ENCODE measurements at places on chromosomes 3 and 15.

DNA sequence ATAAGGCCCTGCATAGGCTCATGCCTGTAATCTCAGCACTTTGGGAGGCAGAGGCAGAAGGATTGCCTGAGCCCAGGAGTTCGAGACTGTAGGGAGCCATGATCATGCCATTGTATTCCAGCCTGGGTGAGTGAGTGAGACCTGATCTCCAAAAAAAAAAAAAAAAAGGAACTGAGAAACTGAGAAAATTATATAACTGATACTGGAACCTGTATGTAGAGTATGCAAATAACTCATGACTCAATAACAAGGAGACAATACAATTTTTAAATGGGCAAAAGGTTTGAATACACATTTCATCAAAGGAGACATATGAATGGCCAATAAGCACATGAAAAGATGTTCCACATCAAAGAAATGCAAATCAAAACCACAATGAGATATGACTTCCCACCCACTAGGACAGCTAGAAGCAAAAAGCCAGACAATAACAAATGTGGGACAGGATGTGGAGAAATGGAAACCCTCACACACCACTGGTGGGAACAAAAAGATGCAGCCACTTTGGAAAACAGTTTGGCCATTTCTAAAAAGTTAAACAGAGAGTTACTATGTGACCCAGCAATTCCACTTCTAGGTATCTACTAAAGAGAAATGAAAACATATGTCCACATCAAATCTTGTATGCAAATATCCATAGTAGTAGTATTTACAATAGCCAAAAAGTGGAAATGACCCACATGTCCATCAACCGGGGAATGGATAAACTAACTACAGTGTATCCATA is 70.7 kb downstream of the IQSEC1 start:
- no peak for DNase-seq

- DNase-seq = no peak
Measured at GRCh38 chr15:85280203-85280602, 100.2 kb upstream of the AKAP13 start.

- DNase-seq = no peak
Measured at GRCh38 chr3:48399387-48400172, 27.6 kb downstream of the FBXW12 start.

DNA sequence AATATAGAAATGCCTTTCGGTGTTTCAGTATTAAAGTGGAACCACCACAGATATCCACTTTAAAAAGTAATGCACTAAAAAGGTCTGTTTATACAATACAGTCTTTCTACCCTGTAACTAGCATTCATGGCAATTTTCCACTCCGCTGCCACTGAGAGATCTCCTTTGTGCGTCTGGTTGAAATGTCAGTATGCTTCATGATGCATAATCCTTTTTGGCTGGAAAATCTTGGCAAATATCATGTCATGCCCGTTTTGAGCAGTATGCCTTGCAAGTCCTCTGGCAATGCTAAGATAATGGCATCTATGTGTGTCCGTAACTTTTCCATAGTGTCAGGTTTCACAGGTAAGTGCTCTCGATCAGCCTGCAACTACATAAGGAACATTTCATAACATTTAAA is 30.8 kb upstream of the ARF4 start:
- DNase-seq = no peak

DNA sequence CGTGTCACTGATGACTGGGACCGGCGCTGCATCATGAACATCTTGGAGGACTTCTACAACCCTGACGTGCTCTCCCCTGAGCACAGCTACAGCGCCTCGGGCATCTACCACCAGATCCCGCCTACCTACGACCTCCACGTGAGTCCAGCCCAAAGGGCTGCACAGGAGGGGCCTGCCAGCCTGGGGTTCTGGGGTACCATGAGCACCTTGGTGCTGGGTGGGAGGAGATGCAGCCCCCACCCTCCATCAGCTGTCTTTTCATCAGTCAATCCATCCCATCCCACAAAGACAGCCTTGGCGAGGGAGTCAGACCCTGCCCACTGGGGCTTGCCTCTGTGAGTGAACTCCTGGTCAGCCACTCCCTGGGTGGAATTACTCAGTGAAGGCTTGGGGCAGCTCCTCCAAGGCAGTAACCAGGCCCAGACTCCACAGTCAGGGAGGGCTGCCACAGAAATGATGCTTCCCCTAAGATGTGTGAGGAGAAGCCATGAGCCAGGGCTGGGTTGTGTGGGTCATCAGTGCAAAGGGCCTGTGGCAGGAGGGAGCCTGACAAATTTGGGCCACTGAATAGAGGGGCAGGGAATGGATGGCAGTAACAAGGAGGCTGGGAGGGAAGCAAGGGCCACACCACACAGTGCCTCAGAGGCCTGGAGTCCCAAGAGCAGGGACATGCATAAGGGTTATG is 47.9 kb downstream of the SEMA3G start:
- no peak for DNase-seq

DNA sequence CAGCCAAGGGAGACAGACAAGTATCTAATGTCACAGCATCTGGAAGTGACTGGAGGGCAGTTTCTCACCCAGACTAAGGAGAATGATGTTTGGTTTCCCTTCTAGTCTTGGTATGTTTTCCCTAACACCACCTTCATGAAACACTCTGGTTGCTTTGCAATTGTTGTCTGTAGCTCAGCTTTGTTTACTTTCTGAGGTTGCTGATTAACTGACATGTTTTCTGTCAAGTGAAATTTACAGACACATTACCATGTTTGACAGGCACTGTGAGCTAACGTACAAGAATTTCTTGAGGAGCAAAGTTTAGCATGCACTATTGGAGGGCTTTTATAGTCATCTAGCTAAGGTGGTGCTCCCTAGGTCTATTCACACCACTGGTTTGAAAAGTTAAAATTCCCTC is 131.6 kb upstream of the NECTIN3 start:
- DNase-seq = no peak

GRCh38 chr15:78691851-78692421 is 50.9 kb upstream of the CHRNB4 start:
- no peak for DNase-seq

- DNase-seq = no peak
Measured at GRCh38 chr3:2880218-2880756, 229.9 kb downstream of the IL5RA start.

- no peak for DNase-seq
Measured at GRCh38 chr3:147390589-147391569, 15.5 kb downstream of the ZIC4 start.

- peak; percentile 23 for DNase-seq
Measured at GRCh38 chr3:138296639-138297038, 33.0 kb downstream of the NME9 start.

- no peak for DNase-seq
Measured at GRCh38 chr15:22866079-22866478, 27.6 kb downstream of the NIPA2 start.

DNA sequence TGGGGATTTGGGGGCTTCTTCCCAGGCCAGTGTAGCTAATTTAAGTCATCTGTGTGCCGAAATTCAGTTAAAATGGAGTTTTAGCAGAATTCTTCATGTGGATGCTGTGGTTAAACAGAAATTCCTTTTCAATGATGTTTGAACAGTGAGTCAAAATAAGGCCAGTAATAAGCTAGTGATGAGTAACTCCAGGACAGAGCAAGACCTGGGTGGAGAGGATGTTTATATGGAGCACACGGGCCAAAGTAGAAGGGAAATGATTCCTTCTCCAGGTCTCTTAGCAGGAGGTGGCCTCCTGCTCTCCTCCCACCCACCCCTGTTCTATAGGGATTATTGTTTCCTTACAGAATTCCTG is 31.9 kb upstream of the UACA start:
- DNase-seq = no peak

GRCh38 chr3:107373896-107374295 is 3.3 kb upstream of the CCDC54 start:
- DNase-seq = no peak

- DNase-seq = peak; percentile 18
Measured at GRCh38 chr3:50554553-50554952, 13.0 kb downstream of the C3orf18 start.

- peak; percentile 63 for DNase-seq
Measured at GRCh38 chr3:42012935-42013690, 51.2 kb upstream of the ULK4 start.

GRCh38 chr3:116032176-116032575 is 408.9 kb downstream of the GAP43 start:
- no peak for DNase-seq

DNA sequence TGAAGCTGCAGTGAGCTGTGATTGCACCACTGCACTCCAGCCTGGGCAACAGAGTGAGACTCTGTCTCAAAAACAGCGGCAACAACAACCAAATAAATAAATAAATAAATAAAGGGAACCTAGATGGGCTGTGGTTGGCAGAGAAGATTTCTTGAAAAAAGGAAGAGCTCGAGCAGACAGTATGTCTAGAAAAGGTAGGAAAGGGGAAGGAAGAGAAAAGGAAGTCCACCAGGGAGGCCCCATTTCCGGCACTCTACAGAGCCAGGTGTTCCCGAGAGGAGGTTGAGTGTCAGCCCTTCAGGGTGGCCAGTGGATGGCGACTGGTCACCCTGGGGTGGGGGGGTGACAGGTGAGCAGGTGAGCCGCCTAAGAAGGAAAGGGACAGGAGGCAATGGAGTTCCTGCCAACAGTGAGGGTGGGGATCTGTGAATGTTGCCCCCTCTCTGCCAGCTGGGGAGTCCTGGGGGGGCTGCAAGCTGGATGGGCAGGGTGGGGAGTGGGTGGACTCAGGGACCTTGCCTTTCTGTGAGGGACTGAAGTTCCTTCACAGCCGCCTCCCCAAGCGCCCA is 14.8 kb downstream of the PAQR5 start:
- DNase-seq = no peak

- DNase-seq = no peak
Measured at GRCh38 chr15:92074101-92074500, 220.6 kb downstream of the SLCO3A1 start.

GRCh38 chr15:82143390-82144385 is 97.9 kb upstream of the MEX3B start:
- DNase-seq = no peak

DNA sequence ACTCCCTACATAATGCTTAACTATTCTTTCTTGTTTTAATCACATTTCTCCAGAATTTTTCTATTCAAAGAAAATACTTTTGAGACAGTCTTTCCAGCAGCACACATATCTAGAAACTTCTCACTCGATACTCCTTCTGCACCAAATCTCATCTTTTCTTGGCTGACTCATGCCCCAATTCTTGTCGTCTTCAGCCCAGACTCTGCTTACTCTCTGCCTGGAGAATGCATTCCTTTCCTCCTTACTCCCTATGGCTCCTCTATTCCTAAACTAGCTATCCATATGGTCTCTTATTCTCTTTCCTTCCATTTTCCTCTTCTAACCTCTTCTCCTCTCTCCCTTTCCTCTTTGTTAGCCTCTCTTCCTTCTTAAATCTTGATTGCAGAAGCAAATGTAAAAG is 158.7 kb downstream of the GBE1 start:
- DNase-seq = no peak

- no peak for DNase-seq
Measured at GRCh38 chr3:57816471-57817095, 60.5 kb downstream of the SLMAP start.

DNA sequence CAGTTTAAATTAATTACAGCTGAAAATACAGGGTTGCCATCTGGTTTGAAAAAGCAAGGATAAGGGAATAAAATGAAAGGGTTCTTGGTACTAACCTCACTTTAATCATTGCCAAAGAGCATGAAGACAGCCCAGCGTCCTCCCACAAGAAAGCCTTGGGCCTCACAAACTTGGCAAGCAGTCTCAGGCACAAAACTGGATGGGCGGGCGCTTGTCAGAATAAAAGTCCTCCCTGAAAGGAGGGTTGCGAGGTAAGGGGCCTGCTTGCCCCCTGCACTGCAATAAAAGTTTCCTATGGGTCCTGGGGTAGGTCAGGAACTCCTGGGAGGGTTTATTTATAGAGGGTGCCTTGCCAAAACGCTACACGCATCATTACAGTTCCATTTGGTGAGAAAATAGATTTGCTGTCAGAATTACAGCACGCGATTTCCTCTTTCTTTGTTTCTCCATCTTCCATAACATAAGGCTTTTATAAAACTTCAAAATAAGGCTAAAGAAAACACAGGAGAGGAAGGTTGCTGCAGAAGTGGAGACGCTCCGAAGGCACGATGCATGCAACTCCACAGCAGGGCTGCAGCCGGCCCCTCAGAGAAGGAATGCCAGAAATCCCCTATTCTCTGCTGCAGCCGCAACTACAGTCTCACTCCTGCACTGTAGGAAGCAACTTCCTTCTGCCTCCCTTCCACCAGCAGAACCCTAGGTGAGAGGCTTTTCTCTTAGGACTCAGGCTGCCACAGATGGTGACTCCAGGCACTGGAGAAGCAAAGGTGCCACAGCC is 61.3 kb downstream of the VGLL4 start:
- DNase-seq = no peak

- DNase-seq = no peak
Measured at GRCh38 chr15:68325726-68326125, 48.2 kb downstream of the FEM1B start.

All from stimulated activated CD4-positive, alpha-beta T cell treated with anti-CD3 and anti-CD28 coated beads, Interleukin-4, amount 100 ng/mL, for 48 hours (primary cell).